Neural cell (in vitro differentiated cells): ENCODE measurements at places on chromosomes 5 and 9. TPM values are rescaled to one million over a fixed set of nuclear protein-coding genes. Genes with fewer than 3 reads are reported as not detected.

TMEM174 gene
- not detected in 2 replicates for polyA plus RNA-seq

TRIM14 gene
- polyA plus RNA-seq = not detected in 2 replicates

ZDHHC11B gene
- polyA plus RNA-seq = 9.9 and 12.1 TPM in 2 replicates

GAS1 gene
- polyA plus RNA-seq = 1.4 and 1.6 TPM in 2 replicates

ADCY2 gene
- 1.9 and 10.7 TPM in 2 replicates for polyA plus RNA-seq

TTC16 gene
- polyA plus RNA-seq = 0.11 and 0.26 TPM in 2 replicates

ARHGEF28 gene
- polyA plus RNA-seq = not detected in 2 replicates

LHX6 gene
- 0.14 and 0.26 TPM in 2 replicates for polyA plus RNA-seq

CDKN2B-AS1 gene
- not detected in 2 replicates for polyA plus RNA-seq

NAA35 gene
- 26.0 and 28.6 TPM in 2 replicates for polyA plus RNA-seq

CNTNAP3 gene
- 5.4 and 7.6 TPM in 2 replicates for polyA plus RNA-seq

NR5A1 gene
- 0.09 and 2.4 TPM in 2 replicates for polyA plus RNA-seq

GPSM1 gene
- polyA plus RNA-seq = 117 and 148 TPM in 2 replicates

CCDC192 gene
- polyA plus RNA-seq = not detected in 2 replicates

PCDHGB4 gene
- polyA plus RNA-seq = 9.3 and 13.0 TPM in 2 replicates
